CD4-positive, alpha-beta T cell treated with Interleukin-10 for 1 hour (primary cell): ENCODE measurements at places on chromosomes 3 and 15.

- DNase-seq, result no peak
Measured at GRCh38 chr3:64129581-64129980, 95.7 kb downstream of the PRICKLE2 start.

DNA sequence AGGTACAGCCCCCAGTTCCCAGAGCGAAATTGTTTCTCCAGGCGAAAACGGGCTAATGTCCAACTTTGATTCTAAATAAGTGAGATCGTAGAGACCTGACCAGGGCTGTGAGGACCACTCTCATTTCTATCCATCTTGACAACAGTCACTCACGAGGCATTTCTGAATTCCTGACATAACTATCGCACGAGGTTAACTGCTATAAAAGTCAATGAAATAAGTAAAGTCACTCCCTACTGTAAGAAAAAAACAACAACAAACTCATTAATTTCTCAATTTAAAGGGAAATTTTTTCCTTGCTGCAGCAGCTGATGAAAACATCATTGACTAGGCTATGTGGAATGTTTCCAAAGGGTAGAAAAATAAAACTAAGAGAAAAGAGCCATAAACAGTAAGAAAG, 69.1 kb downstream of the GREM1 start:
- DNase-seq, result no peak

DNA sequence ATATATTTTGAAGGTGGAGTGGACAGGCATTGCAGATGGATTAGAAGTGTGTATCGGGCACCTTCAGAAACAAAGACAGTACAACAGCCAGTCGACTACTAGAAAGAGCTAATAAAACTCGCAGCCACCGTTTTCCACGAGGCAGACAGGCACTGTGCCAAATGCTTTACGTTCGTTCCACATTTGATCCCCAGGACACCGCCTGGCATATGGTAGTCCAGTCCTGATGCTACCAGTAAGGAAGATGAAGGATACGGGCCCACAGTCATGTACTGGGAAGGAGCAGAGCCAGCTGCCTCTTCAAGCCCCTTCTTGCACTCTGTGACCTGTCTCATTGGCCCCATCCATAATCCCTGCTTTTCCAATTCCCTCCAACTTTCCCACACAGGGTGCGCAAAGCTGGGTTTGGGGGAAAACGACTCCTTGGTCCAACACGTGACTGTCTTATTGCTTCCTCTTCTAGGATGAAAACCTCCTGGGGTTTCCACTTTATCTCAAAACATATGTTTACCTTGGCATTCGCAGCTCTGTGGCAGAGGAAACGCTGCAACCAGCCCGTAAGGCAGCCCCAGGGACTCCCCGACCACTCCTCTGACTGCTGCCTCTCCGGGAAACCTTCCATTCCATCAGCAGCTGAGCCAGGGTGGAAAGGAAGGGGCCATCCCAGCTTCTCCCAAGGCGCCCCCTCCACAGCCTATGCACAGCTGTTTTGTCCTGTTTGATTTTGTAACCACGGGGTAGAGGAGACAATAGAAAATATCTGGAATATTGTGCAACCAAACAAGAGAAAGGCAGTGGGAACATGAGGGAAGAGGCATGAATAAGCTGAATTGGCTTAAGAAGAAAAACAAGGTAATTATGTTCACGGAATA, 107.4 kb downstream of the ADAMTS17 start:
- DNase-seq, result no peak

DNA sequence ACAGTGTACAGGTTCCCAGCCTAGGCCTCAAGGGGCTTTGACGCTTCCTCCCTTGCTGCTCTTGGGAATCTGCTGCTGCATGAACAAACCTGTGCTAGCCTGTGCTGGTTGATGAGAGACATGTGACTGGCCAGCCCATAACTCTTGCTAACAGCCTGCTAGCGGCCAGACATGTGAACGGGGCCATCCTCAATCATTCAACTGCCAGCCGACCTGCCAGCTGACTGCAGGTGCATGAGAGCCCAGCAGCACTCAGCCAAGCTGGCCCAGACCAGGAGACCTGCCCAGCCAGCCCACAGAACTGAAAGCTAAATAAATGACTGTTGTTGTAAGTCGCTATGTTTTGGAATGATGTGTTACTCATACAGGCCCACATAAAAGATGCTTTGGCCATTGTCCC, 82.4 kb upstream of the DLG1 start:
- DNase-seq, result no peak

DNA sequence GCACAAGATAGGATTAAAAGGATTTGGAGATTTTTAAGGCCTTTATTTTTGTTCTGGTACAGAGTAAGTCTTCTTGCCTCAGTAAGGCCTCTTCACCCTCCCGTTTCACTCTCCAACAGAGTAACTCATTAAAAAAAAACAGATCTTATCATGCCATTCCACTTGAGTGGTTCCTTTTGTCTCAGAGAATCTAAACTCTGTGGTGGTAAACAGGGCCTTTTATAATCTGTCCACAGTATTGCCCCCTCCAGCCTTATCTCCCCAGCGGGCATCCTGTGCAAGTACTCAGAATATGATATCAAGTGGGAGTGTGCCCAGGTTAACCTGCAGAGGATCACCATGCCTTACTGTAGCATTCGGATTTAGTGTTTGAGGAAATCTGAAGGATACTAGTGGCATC, 20.3 kb upstream of the ATOSA start:
- DNase-seq, result no peak

GRCh38 chr15:64753480-64754185, 21.8 kb downstream of the RBPMS2 start:
- no peak for DNase-seq

DNA sequence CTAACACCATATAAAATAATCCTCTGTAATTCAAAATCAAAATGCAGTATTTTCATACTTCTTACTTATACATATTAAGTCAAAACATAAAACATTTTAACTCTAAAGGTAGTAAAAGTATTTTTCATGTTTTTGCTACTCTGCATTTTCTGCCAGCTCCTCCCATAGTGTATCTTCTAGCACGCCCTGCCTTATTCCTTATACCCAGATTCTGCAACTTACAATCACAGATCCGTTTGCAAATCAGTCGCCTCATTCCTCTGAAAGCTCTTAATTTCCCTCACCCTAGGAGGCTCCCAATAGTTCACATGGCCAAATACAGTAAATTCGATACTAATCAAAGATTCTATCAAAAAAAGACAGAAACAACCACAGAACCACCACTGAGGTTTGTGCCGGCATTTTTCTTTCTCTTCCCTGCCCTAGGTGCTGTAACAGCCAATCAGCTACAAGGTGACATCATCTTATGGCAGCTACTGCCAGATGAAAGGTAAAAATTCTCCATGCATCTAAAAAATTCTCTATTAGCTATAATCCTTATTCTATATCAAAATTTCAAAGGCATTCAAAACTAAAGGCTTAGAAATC, 72.9 kb downstream of the CLASP2 start:
- peak; percentile 62 for DNase-seq

- DNase-seq, result no peak
Measured at GRCh38 chr3:66809595-66809958, 188.5 kb upstream of the KBTBD8 start.
